Esophagus muscularis mucosa (tissue), 4 donors: ENCODE measurements at places on chromosomes 7 and 10.

- no peak for DNase-seq
These were observed 20.5 kb downstream of the CCSER2 start for GRCh38 chr10:84348860-84349259.

- no peak for DNase-seq
These were observed 43.3 kb downstream of the GOLGA7B start for GRCh38 chr10:97892939-97893338.

DNA sequence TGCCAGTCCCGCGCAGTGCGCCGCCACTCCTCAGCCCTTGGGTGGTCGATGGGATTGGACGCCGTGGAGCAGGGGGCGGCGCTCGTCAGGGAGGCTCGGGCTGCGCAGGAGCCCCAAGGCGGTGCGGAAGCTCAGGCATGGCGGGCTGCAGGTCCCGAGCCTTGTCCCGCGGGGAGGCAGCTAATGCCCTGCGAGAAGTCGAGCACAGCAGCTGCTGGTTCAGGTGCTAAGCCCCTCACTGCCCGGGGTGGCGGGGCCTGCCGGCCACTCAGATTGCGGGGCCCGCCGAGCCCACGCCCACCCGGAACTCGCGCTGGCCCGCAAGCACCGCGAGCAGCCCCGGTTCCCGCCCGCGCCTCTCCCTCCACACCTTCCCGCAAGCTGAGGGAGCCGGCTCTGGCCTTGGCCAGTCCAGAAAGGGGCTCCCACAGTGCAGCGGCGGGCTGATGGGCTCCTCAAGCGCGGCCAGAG, 14.4 kb upstream of the WASL start:
- no peak for DNase-seq

DNA sequence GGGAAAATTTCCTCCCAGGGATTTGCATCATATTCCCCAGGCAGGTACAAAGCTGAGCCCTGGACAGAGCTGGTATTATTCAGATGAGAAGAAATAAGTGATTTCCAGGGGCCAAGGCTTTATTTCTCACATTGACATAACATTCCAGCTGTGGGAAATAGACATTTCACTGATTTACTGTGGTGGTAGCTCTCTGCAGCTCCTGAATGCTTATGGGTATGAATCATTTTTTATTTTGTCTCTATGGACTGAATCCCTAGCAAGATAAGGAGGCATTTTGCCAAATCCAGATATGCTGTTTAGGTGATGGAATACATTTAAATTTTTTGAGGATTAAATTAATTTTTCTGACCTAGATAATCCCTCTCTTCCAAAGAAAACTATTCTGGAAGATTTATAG, 97.9 kb downstream of the MTPN start:
- DNase-seq: peak; percentile 53
